SJCRH30 (cell line): ENCODE measurements at places on chromosomes 11 and 22.

GRCh38 chr11:100892886-100893285 lies 205.8 kb downstream of the ARHGAP42 start:
- no peak for DNase-seq

GRCh38 chr22:45903355-45904135 lies 73.4 kb downstream of the WNT7B start:
- peak; percentile 80 for DNase-seq

- peak; percentile 7 for DNase-seq
These were observed 1.4 kb downstream of the FDX1 start for GRCh38 chr11:110431051-110431672.

- no peak for DNase-seq
These were observed 48.4 kb upstream of the WEE1 start for GRCh38 chr11:9525116-9525515.

DNA sequence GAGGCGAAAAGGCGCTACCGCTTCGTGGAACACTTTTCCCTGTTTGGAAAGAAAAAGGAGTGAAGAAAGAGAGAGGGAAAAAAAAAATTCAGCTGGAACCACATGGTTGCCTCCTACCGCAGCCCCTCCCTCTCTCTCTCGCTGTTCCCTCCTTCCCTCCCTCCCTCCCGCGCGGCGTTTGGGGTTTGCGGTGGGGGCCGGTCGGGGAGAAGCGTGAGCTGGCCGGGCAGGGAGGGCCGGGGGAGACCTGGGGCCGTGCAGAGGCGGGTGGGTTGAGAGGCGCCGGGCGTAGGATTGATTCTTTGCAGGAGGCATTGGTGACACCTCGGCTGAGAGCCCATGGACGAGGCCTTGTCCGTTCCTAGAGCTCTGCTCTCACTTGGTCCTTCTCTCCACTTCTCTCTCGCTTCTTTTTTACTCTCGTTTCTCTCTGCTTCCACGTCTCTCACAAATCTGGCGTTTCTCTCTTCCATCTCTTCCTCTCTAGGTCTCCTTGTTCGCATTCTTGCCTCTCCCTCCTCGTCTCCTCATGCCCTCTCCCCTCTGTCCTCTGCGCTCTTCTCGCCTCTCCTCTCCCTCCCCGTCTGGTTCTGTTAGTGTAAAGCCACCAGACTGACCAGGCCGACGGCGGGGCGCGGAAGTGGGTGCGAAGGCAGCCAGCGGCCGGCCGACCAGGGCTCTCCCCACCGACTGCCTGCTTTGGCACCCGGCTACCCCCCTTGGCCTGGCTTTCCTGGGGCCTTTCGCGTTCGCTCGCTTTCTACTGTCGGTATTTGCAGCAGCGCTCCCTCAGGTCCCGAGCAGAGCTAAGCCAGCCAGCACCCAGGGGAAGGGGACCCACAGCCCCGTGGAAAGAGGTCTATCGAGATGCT lies at the start of gene CLMP:
Gene CLMP (minus strand): TSS at position 61 of the 872 bp plus-strand sequence. CDS start 308 bp downstream, outside the sequence.
- peak; percentile 50 for DNase-seq
